ENCODE measurements at places on chromosomes 12 and 14.

- H3K36me3 ChIP-seq: peaks cover 12% of the 10 kb centered on the region
- no peak for DNase-seq
- H3K27me3 ChIP-seq: no peaks in the 10 kb centered on the region
- H3K27ac ChIP-seq: no peak overlapping the region
- peak overlapping the region; percentile 91 for H3K4me3 ChIP-seq
- peaks cover 3% of the 10 kb centered on the region for H3K4me1 ChIP-seq
Measured at GRCh38 chr12:123268850-123269249, 2.8 kb downstream of the CDK2AP1 start.

DNA sequence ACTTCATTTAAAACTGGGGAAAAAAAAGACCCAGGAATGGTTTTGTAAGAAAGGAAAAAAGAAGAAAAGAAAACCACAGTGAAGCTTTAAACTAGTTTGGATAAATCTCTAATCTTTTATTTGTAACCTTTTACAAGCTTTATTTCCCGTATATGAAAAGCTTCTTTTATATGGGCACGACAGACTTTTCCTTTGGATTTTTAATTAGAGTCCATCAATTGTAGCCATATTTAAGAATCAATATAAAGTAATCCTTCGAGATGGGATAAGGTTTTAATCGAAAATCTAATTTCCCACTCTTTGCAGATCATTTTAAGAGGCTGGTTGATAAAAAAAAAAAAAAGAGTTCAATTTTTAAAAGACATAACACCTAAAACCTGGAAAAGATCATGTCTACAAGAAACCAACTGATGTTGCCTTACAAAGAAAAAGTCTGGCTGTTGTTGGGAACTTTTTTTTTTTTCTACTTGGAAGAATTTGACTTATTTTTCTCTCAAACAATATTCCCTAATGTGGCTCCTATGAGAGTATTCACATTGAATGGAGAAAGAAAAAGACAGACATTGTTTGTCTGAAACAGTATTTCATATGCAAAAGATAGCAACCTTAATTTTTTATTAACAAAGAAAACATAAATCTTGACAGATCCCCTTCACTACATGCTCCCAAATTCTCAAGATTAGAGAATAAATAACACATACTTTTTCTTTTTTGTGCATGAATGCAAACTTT, 4.9 kb upstream of the OTX2 start:
- DNase-seq: no peak
- peak overlapping the region; percentile 47 for H3K4me3 ChIP-seq
- peaks cover 69% of the 10 kb centered on the region for H3K27me3 ChIP-seq
- H3K27ac ChIP-seq: no peak overlapping the region
- H3K36me3 ChIP-seq: no peaks in the 10 kb centered on the region

GRCh38 chr12:124665511-124665910, 98.1 kb upstream of the NCOR2 start:
- DNase-seq: no peak
- no peak overlapping the region for H3K27ac ChIP-seq
- H3K27me3 ChIP-seq: no peaks in the 10 kb centered on the region
- no peak overlapping the region for H3K4me3 ChIP-seq

DNA sequence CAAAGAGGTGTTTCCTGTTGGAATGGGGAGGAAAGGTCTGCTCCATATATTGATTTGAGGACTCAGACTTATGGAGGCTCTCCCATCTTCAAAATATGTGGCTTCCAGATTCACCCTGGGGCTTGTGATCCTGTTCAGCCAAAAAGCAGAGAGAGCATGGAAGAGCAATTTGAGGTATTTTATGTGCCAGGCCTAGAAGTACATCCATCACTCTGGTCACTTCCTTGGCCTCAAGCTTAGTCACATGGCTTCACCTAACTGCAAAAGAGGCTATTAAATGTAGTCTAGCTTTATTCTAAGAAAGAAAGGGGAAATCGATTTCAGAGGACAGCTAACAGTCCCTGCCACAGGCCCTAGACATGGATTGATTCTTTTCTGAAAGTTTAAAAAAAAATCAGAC, 86.2 kb downstream of the C12orf50 start:
- H3K4me1 ChIP-seq: no peaks in the 10 kb centered on the region
- no peak overlapping the region for H3K27ac ChIP-seq
- no peaks in the 10 kb centered on the region for H3K36me3 ChIP-seq
- no peak overlapping the region for H3K4me3 ChIP-seq

DNA sequence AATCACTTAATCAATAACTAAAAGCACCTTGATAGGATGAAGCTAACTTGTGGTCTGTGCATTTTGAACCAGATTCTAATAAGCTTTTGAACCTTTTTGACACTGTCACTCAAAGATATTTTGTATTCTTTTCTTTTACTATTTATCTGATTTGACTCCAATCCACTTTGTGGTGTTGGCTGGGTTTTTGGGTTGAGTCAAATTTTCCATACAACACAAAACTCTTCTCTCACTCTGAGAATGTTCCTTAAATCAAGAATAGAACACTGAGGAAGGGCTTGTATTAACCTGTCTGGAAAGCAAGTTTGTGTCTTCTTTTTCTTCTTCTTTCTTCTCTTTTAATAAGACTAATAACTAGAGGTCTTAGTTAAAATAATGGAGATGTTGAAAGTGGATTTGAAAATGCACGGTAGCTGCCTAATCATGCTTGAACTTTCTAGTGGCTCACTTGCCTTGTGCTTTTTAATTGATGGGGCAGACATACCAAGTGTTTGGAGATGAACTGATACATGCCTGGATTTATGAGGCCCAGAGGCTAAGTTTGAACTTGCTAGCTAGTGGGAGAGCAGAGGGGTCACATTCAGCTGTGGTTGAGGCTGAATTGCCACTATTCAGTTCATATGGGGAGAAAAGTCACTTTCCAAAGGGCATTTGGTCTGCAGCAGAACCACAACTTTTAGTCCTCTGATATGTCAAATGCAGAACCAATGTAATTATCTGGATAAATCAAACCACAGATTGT, 93.5 kb upstream of the PTHLH start:
- H3K36me3 ChIP-seq: no peaks in the 10 kb centered on the region
- no peak overlapping the region for H3K27ac ChIP-seq
- no peaks in the 10 kb centered on the region for H3K27me3 ChIP-seq
- no peaks in the 10 kb centered on the region for H3K4me1 ChIP-seq
- no peak for DNase-seq

DNA sequence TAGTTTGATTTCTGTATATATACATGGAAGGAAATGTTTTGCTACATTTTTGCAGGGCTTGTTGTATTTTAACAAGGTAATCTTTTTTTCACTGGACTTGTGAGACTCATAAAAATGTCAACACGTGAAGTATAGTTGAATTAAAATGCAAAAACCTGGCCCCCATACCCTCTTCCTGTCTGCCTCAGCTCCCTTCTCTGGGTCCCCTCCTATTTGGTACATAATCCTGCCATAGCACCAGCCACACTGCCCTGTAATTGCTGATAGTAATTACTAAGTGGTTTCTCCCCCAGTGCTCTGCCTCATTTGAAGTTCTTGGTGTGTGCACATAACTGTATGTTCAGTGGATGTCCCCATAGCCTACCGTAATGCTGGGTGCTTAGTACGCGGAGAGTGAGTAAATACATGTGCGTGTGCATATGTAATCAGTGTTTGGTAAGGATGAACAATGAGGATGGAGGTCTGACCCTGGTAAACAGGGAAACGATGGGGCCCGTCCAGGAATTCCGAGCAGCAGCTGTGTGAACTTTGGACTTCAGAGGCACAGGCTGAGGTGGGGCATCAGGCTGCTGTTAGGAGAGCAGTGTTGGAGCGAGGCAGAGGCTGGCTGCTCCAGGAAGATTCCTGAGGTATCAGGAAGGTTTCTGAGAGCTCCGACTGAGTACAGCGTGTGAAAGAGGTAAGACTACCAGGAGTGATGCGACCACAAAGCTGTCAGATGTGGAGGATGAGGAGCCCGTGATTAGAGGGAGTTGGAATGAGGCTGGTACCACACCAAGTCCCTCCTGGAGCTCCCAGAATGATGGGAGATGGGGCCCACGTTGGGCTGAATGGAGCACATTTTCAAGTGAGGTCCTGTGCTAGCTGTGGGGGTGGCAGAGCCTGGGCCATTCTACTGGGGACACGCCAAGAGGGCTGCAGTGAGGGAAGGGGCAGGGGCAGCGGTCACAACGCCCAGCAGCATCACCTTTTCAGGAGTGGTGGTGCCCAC, 106.8 kb downstream of the PELI2 start:
- H3K27me3 ChIP-seq: no peaks in the 10 kb centered on the region
- H3K4me3 ChIP-seq: no peak overlapping the region
- no peak overlapping the region for H3K27ac ChIP-seq
- H3K4me1 ChIP-seq: no peaks in the 10 kb centered on the region

- H3K27me3 ChIP-seq: no peaks in the 10 kb centered on the region
- DNase-seq: peak; percentile 55
- no peak overlapping the region for H3K4me3 ChIP-seq
- no peak overlapping the region for H3K27ac ChIP-seq
- H3K4me1 ChIP-seq: no peaks in the 10 kb centered on the region
- no peaks in the 10 kb centered on the region for H3K36me3 ChIP-seq
Measured at GRCh38 chr12:100826323-100826722, 31.7 kb downstream of the ANO4 start.

GRCh38 chr14:38904959-38905358, 198.1 kb downstream of the SEC23A start:
- H3K27ac ChIP-seq: no peak overlapping the region
- H3K4me3 ChIP-seq: no peak overlapping the region
- H3K27me3 ChIP-seq: no peaks in the 10 kb centered on the region
- H3K4me1 ChIP-seq: no peaks in the 10 kb centered on the region
- no peaks in the 10 kb centered on the region for H3K36me3 ChIP-seq

DNA sequence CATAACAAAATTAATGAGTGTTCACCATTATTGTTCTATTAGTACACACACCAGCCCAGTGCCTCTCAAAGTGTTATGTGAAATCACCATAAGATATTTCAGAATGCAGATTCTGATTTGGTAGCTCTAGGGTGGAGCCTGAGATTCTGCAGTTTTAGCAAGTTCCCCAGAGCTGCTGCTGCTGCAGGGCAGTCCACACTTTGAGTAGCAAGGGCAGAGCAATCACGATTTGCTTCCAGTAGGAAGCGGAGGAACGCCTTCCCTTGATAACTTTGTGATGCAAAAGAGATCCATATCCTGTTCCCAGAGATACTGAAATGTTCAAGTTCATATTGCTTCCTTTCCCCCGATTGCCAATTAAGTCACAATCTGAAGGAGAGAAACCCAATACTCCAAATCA, 57.9 kb downstream of the SLC17A8 start:
- no peak overlapping the region for H3K27ac ChIP-seq
- peaks cover 2% of the 10 kb centered on the region for H3K4me1 ChIP-seq
- peak; percentile 62 for DNase-seq
- H3K4me3 ChIP-seq: no peak overlapping the region
- H3K27me3 ChIP-seq: no peaks in the 10 kb centered on the region

- H3K27ac ChIP-seq: no peak overlapping the region
- H3K36me3 ChIP-seq: no peaks in the 10 kb centered on the region
- H3K27me3 ChIP-seq: no peaks in the 10 kb centered on the region
- DNase-seq: no peak
- no peaks in the 10 kb centered on the region for H3K4me1 ChIP-seq
- H3K4me3 ChIP-seq: no peak overlapping the region
Measured at GRCh38 chr14:95495538-95496025, 20.9 kb downstream of the SYNE3 start.

All from H9 (cell line).